ENCODE measurements at places on chromosomes 12 and 14.
A peak's percentile ranks its signal among the peaks of the same experiment; 100 is the strongest.

GRCh38 chr12:955939-956338 is 6.4 kb upstream of the RAD52 start:
- no peak for DNase-seq

DNA sequence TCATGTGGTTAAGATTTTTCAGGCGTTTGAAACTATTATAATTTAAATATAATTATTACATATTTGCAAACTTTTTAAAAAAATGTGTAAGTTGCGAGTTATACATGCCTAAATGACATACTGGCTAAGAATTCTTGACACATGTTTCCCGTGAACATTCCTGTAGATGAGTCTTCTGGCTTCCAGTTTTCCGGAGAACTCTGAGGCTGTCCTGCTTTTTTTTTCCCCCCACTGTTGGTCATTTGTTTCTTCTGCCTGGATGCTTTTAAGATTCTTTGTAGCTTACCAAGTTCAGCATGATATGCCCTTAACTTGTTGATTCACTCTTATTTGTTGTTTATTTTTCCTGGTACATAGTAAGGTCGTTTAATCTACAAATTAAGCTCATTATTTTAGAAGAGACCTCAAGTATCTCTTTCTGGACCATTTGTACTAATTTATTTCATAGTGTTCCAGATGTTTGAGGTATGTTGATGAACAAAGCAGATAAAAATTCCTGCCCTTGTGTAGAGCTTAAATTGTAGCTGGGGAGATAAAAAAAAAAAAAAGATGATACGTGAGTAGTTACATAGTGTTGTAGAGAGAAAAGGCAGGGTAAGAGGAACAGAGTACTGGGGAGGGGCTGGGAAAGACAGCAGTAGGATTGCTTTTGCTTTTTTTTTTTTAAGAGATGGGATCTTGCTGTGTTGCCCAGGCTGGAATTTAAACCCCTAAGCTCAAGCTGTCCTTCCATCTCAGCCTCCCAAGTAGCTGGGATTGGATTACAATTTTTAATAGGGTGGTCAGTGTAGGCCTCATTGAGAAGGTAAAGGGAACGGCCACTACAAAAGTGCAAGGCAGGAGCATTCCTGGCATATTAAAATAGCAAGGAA is 32.8 kb downstream of the ARHGAP5 start:
- DNase-seq = no peak

DNA sequence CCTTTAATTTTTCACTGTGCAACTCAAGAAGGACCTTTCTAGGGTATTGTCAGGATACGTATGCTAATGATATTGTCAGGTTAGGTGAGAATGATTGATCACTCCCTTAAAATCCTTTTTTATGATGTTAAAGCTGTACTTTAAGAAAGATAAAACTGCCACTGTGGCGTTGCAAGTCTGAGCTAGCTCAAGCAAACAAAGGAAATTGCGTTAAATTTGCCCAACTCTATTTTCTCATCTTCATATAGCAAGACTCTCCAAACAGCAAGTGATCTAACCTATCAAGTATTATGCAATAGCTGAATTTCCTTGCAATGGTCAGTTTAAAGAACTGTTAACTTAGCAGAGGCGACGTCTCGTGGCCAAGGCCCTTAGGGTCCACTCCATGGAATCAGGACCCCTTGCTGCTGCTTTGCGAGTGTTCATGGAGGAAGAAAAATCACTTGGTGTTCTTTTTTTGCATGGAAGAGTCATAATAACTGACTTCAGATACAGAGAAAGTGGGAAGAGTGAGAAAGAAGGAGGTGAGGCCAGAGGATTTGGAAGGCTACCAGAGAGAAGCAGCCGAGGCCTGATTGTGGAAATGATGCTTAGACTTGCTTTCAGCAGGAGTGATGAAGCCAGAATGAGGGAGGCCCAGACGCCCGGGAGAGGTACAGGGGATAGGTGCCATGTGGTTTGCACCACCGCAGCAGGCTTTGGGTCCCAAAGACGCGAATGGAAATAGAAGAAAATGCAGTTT is 2.5 kb downstream of the TRAF3 start:
- no peak for DNase-seq

- no peak for DNase-seq
These were observed 133.4 kb downstream of the AACS start for GRCh38 chr12:125198652-125199051.

DNA sequence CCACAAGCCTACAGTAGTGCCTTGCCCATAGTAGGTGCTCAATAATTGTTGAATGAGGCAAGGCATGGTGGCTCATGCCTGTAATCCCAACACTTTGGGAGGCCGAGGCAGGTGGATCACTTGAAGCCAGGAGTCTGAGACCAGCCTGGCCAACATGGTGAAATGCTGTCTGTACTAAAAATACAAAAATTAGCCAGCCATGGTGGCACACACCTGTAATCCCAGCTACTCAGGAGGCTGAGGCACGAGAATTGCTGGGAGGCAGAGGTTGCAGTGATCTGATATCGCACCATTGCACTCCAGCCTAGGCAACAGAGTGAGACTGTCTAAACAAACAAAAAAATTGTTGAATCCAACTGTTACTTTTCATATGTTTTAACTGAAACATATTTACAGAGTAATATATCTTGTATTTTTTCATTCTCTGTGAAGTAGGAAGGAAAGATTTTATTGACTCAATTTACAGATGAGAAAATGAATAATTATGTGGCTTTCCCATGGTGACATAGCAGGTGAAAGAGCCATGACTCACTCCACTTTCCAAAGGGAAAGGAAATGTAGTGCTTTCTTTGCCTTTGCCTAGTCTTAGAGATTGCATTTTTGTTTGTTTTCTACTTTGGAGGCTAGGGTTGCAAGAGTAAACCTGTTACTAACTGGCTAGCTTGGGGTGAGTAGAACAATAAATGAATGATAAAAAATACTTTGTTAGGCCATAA is 95.4 kb upstream of the SLC38A4 start:
- no peak for DNase-seq

GRCh38 chr14:29458547-29458946 is 469.1 kb downstream of the PRKD1 start:
- no peak for DNase-seq

DNA sequence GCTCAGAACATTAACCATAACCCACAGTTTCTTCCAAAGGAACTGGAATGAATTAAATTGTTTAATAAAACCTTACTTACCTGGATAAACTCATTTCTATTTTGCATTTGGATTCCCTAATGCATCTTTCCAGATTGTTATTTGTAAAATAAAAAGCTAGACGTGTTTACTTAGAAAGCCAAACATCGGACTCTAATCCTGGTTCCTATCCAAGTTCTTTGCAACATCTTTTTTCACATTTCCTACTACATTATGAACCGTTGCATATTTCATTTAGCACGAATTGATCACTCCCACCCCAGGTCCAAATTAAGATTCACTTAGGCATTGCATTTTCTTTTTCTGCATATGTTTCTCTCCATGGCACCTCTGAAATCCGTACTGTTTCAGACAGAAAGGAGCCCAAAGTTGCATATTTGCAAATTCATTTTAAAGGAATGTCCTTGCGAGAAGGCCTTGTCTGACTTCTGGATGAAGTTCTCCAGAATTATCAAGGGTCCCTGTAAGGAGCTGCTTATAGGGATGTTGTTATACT is 164.4 kb upstream of the GSC start:
- DNase-seq = no peak

GRCh38 chr14:56112781-56113180 is 5.4 kb upstream of the PELI2 start:
- no peak for DNase-seq

DNA sequence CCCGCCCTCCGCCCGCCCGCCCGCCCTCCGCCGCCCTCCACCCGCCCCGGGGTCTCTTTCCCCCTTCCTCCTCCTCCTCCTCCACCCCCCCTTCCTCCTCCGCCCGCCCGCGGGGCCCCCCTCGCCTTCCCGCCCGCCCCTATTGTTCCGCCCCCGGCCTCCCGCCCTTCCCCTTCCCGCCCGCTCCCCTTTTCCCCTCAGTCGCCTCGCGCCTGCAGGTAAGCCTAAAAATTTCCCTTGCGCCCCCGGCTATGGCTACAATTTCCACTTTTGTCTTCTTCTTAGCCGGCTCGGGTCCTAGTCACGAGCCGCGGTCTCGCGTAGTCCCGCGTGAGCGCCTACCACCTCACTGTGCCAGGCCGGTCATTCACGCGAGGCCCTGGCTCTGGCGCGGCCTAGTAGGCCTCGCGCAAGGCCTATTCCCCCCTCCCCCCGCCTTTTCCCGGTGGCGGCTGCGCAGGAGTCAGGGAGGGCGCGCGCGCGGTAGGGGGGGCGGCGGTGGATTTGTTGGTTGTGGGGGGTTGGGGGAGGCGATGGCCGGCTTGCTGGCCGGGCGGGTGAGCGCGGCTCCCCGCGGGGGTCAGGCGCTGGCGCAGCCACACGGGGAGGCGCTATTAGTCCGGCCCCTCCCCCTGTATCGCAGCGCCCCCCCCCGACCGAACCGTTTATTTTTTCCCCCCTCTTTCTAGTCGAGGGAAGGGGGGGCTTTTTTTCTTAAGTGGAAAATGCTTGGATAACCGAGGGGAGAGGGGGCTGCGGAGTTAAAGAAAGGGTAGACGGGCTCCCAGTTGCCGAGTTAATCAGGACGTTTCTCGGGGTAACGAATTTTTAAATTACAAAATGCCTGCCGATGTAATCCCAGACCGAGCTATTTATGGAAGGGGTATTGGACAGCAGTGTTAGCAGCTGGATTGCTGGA is 516 bp downstream of the PCBP2 start:
- DNase-seq = peak; percentile 95

DNA sequence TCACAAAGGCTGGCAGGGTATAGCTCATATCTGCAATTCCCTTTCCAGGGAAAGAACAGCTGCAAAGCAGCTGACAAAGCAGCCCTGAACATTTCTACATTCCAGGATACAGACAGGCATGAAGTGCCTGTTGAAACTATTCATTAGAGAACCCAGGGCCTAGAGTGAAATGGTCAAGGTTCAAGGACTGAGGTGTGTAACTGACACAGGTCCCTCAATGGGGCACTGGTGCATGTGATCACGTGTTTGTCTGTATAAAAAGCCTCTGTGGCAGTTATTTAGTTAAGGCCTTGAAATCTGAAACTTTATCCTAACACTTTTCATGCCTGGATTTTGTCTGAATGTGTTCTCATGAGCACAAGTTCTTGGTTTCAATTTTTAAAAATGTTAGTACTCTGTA is 47.1 kb downstream of the GIT2 start:
- DNase-seq = no peak

- no peak for DNase-seq
These were observed 11.1 kb upstream of the MYO1H start for GRCh38 chr12:109336593-109336992.

- DNase-seq = no peak
These were observed 156.3 kb upstream of the PDE3A start for GRCh38 chr12:20211981-20212421.

DNA sequence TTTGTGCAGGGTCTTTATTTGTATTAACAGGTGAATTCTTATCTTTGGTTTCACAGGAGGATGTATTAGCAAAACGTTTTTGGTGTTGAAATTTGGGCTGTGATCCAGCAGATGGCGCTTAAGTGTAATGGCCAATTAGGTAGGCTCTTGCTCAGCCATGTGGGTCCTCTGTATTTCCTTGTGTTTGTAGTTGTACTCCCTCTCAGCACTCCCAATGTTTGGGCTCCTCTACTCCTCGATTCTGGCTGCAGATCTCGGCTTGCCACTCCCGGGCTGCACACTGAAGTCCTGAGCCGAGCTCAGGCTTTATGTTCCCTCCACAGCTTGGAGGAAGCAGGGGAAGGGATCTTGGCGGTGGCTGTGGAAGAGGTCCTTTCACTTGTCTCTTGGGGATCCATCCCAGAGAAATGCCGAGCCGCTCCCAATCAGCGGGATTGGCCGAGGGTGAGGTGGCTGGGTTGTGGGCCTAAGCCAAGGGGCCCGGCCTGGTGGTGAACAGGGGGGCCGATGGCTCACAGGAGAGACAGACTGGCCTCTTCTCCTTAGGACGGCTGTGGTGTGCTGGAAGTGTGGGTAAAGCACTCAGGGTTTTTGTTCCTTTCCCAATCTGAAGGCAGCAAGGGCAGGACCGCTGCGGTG is 133.7 kb downstream of the AEBP2 start:
- DNase-seq = no peak

GRCh38 chr14:82055515-82056115 is 522.0 kb upstream of the SEL1L start:
- no peak for DNase-seq

DNA sequence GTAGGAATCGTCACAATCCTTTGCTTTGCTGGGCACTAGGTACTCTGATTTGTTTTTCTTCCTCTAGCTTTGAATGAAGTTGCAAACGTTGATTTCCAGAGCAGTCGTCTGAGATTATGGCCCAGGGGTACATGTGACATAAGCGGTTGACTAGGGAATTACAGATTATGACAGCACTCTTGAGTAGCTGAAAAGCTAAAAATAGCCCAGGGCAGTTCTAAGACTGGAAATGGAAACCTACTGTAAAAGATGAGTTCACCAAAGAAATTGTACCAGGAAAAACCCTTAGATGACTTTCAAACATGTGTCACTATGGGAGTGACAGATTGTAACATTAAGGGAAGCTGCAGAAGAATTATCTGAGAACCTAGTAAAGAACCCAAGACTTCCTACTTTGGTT is 108.5 kb downstream of the ANO6 start:
- DNase-seq = no peak

All from mesenteric fat pad (tissue), 1 donor.